ENCODE measurements at places on chromosomes 1 and 21. TPM values are rescaled to one million over a fixed set of nuclear protein-coding genes. Genes with fewer than 3 reads are reported as not detected.

Gene ADAMTS5
- not detected for total RNA-seq

- H3K27me3 ChIP-seq = no peaks in the 10 kb centered on the region
- DNase-seq = no peak
- peaks cover 18% of the 10 kb centered on the region for H3K36me3 ChIP-seq
- H3K27ac ChIP-seq = no peak overlapping the region
These were observed 458.4 kb downstream of the SMYD3 start for GRCh38 chr1:246048693-246049092.

DNA sequence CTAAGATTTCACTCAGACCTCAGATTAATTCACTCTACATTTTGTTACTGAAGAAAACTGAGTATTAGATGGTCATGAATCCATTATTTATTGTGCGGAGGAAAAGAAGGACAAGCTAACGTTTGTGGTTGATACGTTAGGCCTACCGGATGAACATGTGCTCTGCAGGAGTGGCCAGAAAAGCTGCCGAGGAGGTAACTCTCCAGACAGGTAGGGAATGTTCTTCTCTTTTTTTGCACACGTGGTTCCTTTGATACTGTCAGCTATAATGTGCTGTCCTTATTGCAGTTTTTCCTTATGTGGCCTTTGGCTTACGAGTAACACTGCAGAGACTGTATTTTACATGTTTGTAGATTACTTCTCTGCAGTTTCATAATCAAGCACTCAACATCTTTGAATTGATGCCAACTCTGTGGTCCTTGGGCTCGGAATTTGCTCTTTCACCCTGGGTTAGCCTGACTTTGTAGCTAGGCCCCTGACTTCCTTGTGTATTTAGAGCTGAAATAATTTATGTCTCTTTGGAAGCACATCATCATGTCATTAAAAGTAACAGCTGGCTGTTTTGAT is 13.6 kb downstream of the MTR start:
- no peak for DNase-seq
- no peak overlapping the region for H3K4me3 ChIP-seq
- H3K36me3 ChIP-seq = peaks cover 41% of the 10 kb centered on the region
- peaks cover 22% of the 10 kb centered on the region for H3K4me1 ChIP-seq

Gene IGSF21
- total RNA-seq = not detected

Gene ATF3
- 44.9 TPM for total RNA-seq

Gene RYR2
- total RNA-seq = not detected

DNA sequence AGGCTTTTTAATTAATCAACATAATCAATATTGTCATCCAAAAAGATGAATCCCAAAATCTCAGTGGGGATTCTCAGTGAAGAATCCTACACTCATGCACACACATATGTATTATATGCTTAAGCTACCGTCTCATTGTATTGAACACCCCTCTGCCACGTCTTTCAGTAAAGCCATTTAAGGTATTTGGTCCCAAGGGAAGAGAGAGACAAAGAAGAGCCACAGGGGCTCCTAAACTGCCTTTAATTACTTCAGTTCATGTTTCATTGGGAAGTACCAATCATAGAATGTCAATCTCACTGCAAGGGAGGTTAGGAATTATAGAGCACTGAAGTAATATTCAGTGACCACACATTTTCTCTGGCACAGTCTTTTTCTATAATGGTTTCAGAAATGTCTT is 388.6 kb upstream of the NEGR1 start:
- H3K27me3 ChIP-seq = no peaks in the 10 kb centered on the region
- H3K4me1 ChIP-seq = no peaks in the 10 kb centered on the region
- no peaks in the 10 kb centered on the region for H3K36me3 ChIP-seq
- no peak overlapping the region for H3K27ac ChIP-seq
- no peak overlapping the region for H3K4me3 ChIP-seq

GRCh38 chr1:243956450-243956849 is 94.6 kb upstream of the ZBTB18 start:
- peaks cover 4% of the 10 kb centered on the region for H3K27me3 ChIP-seq
- H3K4me3 ChIP-seq = no peak overlapping the region
- H3K27ac ChIP-seq = no peak overlapping the region
- no peaks in the 10 kb centered on the region for H3K36me3 ChIP-seq

DNA sequence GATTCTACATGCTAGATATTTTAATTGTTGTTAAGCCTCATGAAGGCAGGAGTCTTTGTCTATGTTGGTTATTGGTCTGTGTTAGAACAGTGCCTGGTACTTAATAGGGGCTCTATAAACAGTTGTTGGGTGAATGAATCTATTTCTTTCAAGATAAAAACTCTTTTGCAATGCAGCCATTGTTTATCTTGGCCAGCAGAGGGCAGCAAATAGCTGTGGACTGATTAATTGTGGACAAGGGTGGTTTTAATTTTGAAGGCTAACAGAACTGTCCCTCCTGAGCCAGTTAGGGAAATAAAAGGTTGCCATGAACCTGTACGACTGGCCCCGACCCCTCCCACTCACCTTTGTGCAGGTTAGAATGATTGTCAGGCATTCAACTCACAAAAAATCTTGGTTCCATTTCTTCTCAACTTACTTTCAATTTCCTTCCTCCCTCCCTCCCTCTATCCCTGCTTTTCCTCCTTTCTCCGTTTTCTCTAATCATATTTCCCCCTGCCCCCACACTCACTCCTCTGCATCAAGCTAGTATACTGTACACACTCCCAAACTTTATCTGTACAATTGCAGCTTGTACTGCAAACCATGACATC is 66.3 kb upstream of the DIRAS3 start:
- no peak overlapping the region for H3K4me3 ChIP-seq
- H3K27me3 ChIP-seq = no peaks in the 10 kb centered on the region
- no peaks in the 10 kb centered on the region for H3K36me3 ChIP-seq
- H3K4me1 ChIP-seq = peaks cover 3% of the 10 kb centered on the region

DNA sequence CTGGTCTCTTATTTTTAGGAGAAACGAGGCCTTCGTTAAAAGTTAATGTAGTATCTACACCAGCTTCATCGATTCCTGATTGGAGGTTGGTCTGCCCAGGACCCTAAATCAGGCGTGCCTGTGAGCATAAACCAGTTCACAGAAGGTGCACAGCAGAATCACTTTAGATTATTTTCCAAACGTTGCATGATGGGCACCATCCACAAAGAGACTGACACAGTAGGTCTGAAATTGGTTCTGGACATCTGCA is 256 bp upstream of the TARBP1 start:
- H3K27ac ChIP-seq = peak overlapping the region; percentile 78
- peaks cover 35% of the 10 kb centered on the region for H3K4me1 ChIP-seq
- DNase-seq = no peak
- H3K4me3 ChIP-seq = peak overlapping the region; percentile 64

GRCh38 chr21:42861311-42861847 is 18.0 kb downstream of the WDR4 start:
- H3K27ac ChIP-seq = no peak overlapping the region
- no peak overlapping the region for H3K4me3 ChIP-seq
- no peak for DNase-seq
- H3K36me3 ChIP-seq = peaks cover 23% of the 10 kb centered on the region
- no peaks in the 10 kb centered on the region for H3K27me3 ChIP-seq

DNA sequence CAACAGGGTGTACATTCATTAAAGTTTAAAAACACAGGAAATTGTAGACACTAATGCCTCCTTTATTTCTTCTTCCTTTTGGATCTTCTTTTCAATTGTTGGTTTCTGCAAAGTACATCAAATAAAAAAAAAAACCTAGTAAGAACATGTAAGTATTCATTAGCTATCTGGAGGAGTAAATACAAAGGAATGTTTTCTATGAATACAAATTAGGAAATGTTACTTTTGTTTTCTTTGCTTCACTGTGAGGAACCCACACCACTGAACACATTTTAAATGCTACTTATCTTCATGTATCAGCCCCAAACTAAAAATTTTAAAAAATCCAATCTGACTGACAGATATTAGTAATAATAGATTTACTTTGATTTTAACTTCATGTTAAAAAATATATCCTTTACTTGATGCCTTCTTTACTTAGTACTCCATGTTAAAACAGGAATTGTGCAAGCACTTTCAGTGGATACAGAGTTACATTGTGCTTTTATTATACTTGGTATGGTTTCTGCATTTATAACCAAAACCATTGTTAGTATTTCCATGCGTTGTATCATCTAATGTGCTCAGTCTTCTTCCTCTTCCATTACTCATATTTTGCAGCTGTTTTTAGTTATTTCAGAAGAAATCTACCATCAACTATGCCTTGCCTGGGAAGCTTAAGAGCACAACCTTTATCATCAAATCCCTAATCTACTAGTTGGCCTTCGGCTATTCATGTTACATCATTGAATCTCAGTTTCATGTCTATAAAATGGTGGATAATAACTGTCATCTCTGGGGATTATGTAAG is 236.9 kb upstream of the DPYD start:
- no peak overlapping the region for H3K27ac ChIP-seq
- H3K4me1 ChIP-seq = no peaks in the 10 kb centered on the region
- H3K27me3 ChIP-seq = no peaks in the 10 kb centered on the region

Gene GNB1
- total RNA-seq = 360 TPM

Gene SLC9C2
- not detected for total RNA-seq

Gene UBE2U
- total RNA-seq = not detected

DNA sequence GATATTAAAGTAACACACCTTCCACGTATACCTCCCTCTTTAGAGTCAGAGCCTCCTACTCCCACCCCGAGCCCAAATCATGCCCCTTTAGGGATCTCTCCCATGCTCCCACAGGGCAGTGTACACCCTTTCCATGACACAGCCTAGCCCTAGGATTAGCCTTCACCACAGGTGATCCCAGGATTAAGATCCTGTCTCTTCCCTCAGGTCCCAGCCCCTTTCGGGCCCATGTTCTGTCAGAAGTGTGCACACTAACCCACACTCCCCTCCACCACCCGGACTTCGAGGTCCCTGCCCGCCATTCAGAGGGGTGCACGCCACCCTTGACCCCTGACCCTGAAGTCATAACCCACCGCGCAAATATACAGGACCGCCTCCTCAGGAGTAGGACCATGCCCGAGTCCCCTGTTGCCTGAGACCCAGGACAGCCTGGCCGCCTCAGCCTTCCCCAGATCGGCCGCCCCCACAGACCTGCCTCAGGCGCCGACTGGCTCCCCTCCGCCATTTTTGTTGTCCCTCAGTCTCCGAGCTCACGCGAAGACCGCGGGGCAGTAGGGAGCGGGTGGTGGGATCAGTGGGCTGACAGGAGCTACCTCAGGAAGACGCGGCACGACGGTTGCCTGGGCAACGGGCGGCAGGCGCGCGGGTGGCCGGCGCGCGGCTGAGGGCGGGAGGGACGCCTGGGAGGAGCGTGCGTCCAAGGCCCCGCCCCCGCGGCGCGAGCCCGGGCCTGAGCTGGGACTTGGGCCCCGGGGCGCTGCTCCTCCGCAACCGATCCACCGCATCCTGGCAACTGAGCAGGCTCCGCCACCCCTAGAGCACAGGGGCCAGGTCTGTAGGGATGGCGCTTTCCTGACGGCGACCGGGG is at the start of gene AGBL4:
Gene AGBL4 (minus strand): TSS at position 663 of the 868 bp plus-strand sequence.
- H3K27ac ChIP-seq = no peak within 1 kb of the TSS
- no peaks in the 10 kb centered on the region for H3K36me3 ChIP-seq
- H3K4me1 ChIP-seq = peaks cover 3% of the 10 kb centered on the region
- peak; percentile 16 for DNase-seq
- no peak within 1 kb of the TSS for H3K4me3 ChIP-seq

GRCh38 chr1:85490270-85490985 is 25.5 kb upstream of the DDAH1 start:
- no peaks in the 10 kb centered on the region for H3K4me1 ChIP-seq
- no peak for DNase-seq
- H3K27me3 ChIP-seq = peaks cover 5% of the 10 kb centered on the region

DNA sequence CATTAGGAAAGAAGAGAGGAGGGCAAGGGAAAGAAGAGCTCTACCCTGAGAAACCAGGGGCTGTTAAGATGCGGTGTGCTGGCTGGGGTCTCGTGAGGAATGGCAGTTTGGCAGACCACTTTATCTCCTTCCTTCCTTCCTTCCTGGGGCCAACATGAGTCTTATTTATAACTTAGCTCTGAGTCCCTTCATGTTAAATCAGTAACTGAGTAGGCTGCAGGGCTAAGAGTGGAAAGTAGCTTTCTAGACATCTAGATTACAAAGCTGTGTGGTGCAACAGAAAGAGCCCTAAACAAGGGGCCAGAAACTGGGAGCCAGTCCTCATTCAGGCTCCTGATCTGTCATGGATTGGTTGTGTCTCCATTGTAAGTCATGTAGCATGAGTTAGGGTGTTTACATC is 135.4 kb upstream of the DUSP10 start:
- no peak overlapping the region for H3K4me3 ChIP-seq
- H3K27ac ChIP-seq = no peak overlapping the region
- DNase-seq = no peak
- peaks cover 18% of the 10 kb centered on the region for H3K4me1 ChIP-seq
- H3K27me3 ChIP-seq = peaks cover 6% of the 10 kb centered on the region
- no peaks in the 10 kb centered on the region for H3K36me3 ChIP-seq

GRCh38 chr1:2392686-2393085 is 1.0 kb downstream of the RER1 start:
- H3K36me3 ChIP-seq = peaks cover 19% of the 10 kb centered on the region
- H3K4me3 ChIP-seq = peak overlapping the region; percentile 89
- H3K4me1 ChIP-seq = peaks cover 38% of the 10 kb centered on the region
- peak overlapping the region; percentile 80 for H3K27ac ChIP-seq
- no peaks in the 10 kb centered on the region for H3K27me3 ChIP-seq
- DNase-seq = no peak

Gene ATAD3C
- total RNA-seq = 1.5 TPM

Gene FAM151A
- not detected for total RNA-seq
